Cortex of kidney (tissue), 1 donor: ENCODE measurements at places on chromosomes 16 and 17.

DNA sequence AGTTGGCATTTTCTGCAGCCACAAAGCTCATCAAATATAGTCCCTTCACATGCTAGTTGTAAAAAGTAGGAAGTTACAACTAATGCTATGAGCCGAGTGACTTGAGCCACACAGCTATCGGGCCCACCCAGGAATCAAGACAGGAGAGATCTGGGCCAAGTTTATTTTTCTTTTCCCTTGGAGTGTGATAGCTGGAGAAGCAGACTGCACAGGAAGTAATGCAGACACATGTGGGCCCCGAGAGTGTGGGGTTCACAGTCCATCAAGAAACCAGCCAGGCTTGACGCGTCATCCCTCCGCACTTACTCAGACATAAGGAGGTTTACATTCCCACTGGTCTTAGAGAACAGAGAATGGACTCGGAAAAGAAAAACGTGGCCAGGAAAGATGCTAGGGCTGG, 403.1 kb upstream of the CDH11 start:
- DNase-seq: no peak

DNA sequence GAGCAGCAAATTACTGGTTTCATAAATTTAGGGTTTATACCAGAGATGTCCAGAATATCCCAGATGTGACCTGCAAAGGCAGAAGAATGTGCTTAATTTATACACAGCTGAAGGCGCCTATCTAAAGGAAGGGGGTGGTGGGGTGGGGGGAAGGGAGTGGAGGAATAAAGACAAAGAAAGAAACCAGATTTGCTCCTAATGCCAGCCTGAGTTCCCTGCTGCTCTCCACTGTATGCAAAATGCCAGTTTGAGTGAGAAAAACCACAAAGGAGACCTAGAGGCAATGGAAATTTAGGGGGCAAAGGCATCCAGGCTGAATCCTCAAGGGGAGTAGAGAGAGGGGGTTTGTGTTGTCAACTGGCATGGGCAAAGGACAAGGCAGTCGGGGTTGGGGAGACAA, 161.5 kb upstream of the TOX3 start:
- DNase-seq: no peak

DNA sequence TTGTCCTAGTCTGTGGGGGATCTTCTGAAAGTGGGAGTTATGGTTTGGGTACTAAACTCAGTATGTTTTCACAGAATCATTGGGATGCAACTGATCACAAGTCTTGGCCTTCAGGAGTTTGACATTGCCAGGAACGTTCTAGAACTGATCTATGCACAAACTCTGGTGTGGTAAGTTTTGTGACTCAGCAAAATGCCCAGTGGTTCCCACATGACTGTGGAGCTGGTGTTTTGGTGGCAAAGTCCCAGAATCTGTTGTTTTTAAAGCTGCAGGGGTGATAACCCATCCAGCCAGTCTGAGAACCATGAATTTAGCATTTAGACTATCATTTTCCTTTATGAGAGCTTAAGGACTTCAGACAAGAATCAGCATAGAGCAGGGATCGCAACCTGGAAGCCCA, 40.6 kb downstream of the GDE1 start:
- no peak for DNase-seq

GRCh38 chr16:56910654-56911539, 21.0 kb upstream of the HERPUD1 start:
- DNase-seq: no peak

DNA sequence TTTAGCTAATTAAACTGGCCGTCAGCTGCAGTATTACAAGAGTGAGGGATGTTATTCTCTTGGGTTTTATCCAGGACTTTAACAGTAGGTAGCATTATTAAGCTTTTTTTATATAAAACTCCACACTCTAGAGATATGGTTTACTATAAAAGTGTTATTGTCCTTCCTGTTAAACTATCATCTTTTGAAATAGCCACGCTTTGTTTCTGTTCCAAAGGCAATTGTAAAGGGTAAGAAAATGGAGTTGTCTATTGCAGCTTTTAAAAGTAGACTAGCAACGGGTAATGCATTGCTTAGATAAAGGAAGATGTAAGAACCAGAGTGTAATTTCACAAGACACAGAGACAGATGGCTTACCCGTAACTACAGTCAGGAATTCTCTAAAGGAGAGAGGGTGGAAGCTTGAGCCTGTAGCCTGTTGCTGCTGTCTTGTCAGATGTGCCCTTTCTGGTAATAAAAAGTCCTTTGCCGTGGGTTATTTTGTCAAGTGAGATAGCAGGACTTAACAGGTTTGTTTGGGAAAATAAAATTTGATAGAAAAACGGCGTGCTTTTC, 56.4 kb downstream of the WWOX start:
- no peak for DNase-seq

DNA sequence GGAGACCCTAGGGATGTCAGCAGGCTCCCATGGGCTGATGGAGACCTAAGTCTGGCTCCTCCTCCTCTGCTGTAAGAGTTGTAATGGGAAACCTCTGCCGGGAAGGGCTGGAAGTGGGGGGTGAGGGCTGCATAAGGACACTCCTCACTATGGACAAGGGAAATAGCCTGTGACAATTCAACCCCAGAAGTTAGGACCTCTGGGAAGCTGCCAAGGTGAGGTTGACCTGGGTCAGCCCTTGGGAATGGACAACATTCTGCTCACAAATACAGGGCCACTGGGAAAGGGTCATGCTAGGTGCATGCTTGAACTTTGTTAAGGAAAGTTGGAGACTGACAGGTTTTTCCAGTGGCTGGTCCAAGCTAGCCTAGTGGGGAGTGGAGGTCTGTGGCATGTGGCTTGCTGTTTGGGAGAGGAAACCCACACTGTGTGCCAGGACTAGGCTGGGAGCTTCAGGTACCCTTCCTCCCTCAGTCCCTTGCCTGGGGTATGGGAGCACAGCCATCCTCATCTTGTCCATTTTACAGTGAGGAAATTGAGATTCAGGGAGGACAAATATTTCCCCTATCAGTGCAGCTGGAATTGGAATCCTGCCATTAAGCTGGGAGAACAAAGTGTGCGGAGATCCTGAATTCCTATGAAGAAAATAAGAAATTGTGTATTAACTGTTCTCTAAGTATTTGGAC, 190.4 kb downstream of the SALL1 start:
- no peak for DNase-seq

DNA sequence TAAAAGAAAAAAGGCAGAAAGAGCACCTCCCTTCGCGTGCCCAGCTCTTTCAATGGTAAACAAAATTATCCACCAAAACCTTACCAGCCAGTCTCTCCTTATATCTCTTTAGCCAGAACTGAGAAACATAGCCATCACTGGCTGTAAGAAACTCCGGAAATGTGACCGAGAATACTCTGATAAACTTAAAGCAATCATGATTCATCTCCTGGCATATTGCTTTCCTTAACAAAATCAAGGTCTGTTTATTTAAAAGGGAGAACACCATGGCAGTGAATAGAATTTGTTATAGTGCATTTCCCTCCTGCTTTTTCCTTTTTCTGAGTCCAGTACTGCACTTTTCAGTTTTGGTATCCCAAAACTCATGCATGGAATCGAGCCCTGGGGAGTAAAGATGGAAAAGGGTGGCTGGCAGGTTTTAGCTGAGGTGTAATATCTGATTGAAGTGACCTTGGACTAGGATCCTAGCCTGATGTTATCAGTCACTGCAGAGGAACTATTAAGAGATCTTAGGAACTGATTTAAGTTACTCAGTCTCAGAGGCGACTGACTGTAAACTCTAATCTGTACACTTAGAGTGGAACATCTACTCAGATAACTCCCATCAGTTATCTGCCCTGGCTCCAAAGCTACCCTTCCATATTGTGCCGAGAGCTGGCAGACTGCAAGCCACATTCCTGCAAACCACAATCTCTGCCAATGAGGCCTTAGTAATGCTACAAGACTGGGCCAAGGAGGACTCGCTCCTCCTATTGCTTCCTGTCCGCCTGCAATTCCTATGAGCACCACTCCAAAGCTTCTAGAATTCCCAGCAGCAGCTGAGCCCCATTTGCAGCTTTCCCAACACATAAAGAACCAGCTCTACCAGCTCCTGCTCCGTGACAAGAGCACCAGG, 7.4 kb upstream of the COX10 start:
- DNase-seq: no peak

DNA sequence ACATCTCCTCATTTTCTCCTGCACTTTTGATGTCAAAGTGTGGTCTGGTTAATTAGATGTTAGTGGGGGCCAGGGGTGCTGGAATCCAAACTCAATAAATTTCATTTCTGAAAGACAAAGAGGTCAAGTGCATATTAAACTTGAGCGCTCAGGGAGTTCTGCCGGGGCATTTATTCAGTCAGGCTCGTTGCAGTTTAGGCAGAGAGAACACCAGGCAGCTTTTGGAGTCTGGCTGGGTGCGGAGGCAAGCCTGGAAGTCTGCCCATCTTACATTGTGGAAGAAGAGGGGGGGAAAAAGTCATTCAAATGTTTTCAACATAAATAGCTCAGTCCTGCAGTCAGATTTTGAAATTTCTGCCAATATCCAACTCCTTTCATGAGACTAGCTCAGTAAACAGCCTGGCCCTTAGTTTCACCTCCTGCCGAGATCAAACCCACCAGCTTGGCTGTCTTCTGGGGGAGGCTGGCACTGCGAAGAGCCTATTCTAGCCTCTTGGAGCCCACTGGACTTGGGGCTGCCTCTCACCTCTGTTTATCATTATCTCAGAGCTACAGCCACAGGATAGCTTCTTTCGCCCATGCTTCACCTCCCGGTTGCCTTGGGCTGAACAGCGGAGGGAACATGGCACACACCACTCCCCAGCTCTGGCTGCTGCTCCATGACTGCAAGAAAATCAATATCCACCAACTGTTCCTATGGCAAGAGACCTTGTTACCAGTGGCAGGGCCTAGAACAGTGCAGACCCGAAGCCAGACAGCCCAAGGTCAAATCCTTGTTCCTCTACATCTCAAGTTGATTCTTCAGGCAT, 177.4 kb upstream of the CDH5 start:
- DNase-seq: no peak

DNA sequence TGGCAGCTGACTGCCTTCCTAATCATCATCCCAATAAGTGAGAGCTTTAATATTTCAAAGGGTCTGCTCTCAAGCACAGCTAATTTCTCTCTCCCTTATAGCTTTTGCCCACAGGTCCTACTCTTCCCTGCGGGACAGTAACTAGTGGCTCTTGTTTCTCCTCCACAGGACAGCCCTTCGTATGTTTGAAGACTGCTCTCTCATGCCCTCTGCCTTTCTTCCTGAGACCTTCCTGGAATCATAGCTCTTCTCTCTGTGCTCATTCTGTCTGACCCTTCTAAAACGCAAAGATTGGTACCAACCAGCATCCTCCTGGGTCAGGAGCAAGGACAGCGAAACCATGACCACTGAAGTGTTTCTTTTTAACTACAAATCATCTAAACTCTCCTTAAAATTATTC, 168.9 kb downstream of the GRIN2A start:
- no peak for DNase-seq

DNA sequence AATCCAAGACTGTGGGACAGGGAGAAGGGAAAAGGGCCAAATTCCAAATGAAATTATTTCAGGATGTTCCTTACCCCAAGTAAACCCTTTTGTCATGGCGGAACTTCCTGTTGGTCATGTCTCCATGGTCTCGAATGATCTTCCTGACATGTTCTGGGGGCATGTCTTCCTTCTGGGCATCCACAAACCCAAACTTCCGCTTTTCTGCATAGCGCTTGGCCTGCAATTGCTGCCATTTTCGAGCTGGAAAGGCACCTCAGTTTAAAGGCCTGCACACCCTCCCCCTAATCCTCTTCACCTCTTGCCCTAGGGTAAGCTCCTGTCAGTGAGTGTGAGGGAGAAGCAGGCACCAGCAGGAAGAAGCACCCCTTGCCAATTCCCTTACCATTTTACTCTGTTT, 1.2 kb downstream of the PRPF8 start:
- no peak for DNase-seq

DNA sequence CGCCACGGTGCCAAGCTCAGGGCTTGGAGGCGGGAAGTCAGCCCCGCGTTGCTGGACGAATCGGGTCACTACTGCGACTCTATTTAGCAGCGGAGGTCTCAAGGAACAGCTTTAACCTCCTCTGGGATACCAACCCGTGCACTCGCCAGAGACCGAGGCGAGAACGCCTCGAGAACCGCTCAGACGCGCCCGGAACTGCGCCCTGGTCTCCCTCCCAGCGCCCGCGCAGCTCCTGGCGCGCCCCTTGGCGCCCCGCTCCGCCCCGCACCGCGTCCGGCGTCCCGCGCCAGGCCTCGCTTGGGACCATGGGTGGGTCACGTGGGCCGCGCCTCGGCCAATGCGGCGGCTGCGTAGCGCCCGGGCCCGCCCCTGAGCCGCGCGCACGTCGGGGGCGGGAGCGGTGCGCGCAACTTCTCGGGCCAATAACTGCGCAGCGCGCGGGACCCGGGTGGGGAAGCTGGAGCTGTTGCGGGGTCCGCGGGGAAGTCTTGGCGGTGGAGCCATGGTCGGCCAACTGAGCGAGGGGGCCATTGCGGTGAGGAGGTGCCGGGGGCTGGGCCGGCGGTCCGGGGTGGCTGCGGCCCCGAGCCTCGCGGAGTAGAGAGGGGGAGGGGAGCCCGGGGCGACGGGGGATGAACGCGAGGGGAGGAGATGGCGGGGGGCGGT, at the start of the genes RPA1 and SMYD4:
Gene RPA1 (plus strand): TSS at position 414 of the 666 bp plus-strand sequence. CDS start 89 bp downstream, at position 503.
Gene SMYD4 (minus strand): TSS at position 311 of the 666 bp plus-strand sequence. CDS start 1,908 bp downstream, outside the sequence.
- DNase-seq: no peak

DNA sequence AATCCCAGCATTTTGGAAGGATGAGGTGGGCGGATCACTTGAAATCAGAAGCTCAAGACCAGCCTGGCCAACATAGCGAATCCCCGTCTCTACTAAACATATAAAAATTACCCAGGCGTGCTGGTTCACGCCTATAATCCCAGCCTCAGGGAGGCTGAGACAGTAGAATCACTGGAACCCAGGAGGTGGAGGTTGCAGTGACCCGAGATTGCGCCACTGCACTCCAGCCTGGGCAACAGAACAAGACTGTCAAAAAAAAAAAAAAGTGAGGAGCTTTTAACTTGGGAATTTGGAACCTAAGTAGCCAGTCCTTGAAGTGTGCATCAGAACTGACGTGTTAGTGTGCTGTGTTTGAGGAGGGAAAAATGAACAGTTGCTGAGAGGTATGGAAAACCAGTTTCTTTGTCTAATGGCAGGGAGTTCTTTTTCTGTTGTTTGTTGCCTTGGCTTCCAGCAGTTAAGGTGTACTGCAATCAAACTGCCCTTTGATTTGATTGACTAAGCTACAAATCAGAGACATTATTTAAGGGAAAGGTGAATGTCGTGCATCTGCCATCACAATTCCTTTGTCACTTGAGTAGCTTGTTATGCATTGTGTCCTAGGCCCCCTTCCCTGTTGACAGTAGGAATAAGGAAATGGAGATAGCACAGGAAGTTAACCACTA, 8.6 kb upstream of the DUSP14 start:
- no peak for DNase-seq

GRCh38 chr17:343875-344752, 8.5 kb downstream of the RPH3AL start:
- no peak for DNase-seq

GRCh38 chr16:48152226-48152625, 3.6 kb downstream of the ABCC12 start:
- no peak for DNase-seq

- DNase-seq: no peak
Observed at GRCh38 chr17:33847900-33848299, 407.2 kb upstream of the CCL2 start.

- no peak for DNase-seq
Observed at GRCh38 chr16:56673921-56674320, 4.3 kb downstream of the MT1H start.
